Large intestine (tissue), 12 donors: ENCODE measurements at places on chromosomes 3 and 15. TPM values are rescaled to one million over a fixed set of nuclear protein-coding genes. Genes with fewer than 3 reads are reported as not detected.

DNA sequence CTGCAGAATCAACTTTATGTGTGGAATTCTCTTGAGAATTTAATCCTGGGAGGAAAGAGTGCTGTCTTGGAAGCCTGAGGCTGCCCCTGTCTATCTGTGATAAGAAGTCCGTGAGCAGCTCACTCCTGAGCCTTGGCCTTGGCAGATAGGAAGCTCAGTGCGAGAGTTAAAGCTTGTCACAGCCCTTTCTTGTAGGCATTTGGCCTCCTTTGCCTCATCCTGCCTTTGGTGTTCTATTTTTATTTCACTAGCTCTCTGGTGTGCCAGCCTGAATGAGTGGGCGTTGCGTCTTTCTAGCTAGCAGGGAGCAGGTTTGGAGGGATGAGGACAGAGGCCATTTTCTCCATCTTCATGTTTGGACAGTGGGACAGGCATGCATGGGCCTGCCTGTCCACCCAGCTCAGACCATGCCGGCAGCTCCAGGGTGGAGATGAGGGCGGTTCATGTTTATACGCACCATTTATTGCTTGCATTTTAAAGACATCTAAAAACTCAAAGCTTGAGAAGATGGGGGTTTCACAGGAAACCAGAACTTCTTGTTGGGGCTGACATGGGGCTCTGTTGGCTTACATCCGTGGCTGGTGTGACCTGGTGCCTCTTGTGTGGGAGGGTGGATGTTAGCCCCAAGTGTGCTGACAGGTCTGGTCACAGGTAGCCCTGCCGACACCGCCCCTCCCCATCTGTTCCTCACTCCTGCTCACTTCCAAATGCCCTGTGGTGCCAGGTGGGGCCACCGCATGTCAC is 29.8 kb downstream of the IRAK2 start:
- no peaks in the 10 kb centered on the region for H3K27me3 ChIP-seq
- no peak for DNase-seq
- no peaks in the 10 kb centered on the region for H3K36me3 ChIP-seq
- H3K27ac ChIP-seq, result no peak overlapping the region

GRCh38 chr3:42025370-42026138 is 63.7 kb upstream of the ULK4 start:
- peak overlapping the region; percentile 71 for H3K27ac ChIP-seq
- no peaks in the 10 kb centered on the region for H3K27me3 ChIP-seq
- H3K4me3 ChIP-seq, result peak overlapping the region; percentile 8
- H3K36me3 ChIP-seq, result no peaks in the 10 kb centered on the region

DNA sequence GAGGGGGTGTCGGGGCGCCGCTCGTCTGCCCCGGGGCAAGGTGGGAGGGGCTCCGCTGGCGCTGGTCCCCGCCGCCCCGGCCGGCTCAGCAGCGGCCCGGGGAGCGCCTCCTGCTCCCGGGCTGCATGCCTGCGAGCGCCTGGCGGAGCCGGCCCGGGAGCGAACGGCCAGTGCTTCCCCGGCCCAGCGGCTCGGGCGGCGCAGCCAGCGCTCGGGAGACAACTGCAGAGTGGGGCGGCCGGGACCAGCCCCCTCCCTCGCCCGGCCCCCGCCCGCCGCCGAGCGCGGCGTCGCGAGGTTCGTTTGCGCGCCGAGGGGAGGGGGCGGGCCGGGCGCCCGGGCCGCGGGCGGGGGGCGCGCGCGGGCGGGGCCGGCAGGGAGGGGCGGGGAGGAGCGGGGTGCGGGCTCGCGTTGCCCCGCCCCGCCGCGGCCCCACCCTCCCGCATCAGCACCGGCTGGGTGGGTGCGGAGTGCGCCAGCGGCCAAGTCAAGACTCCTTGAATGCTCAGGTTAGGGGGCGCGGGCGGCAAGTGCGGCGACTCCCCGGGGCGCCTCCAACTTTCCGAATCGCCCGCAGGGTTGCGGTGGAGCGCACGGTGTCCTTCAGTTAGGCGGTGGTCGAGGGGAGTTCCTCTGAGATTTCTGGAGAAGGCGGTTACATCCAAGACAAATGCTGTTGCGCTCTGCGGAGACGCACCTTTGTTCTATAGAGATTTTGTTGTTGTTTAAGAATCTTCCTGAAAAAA is at the start of gene RGMA:
Gene RGMA, minus strand, starts transcription at position 231 of the 746 bp plus-strand sequence. CDS start 279 bp downstream, outside the sequence.
- H3K27me3 ChIP-seq, result peaks cover 78% of the 10 kb centered on the region
- peaks cover 2% of the 10 kb centered on the region for H3K4me1 ChIP-seq
- H3K4me3 ChIP-seq, result peak within 1 kb of the TSS; percentile 40
- no peak within 1 kb of the TSS for H3K27ac ChIP-seq
- no peaks in the 10 kb centered on the region for H3K36me3 ChIP-seq
- DNase-seq, result no peak

Gene AGTR1
- polyA plus RNA-seq, result 1.3 TPM

Gene IL17RE
- polyA plus RNA-seq, result 60.9 TPM

Gene SIDT1
- 4.5 TPM for polyA plus RNA-seq

DNA sequence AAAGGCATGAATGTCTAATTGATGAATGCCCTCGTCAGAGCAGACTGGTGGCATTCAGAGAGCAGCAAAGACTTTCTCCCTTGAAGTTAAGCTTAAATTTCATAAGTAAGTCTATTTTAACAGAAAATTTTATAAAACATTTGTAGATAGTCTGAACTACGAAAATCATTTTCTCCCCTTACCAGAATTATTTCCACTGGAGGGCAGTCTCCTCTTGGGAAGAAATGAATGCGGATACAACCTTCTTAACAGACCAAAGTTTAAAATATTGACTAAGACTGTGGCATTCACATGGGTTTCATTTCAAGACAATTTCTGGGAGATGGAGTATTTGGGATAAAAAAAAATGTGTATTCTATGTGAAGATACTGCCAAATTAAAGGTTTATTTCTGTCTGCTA is 669.0 kb downstream of the FHIT start:
- no peak overlapping the region for H3K27ac ChIP-seq
- no peaks in the 10 kb centered on the region for H3K36me3 ChIP-seq
- no peak overlapping the region for H3K4me3 ChIP-seq
- no peaks in the 10 kb centered on the region for H3K4me1 ChIP-seq
- H3K27me3 ChIP-seq, result no peaks in the 10 kb centered on the region

DNA sequence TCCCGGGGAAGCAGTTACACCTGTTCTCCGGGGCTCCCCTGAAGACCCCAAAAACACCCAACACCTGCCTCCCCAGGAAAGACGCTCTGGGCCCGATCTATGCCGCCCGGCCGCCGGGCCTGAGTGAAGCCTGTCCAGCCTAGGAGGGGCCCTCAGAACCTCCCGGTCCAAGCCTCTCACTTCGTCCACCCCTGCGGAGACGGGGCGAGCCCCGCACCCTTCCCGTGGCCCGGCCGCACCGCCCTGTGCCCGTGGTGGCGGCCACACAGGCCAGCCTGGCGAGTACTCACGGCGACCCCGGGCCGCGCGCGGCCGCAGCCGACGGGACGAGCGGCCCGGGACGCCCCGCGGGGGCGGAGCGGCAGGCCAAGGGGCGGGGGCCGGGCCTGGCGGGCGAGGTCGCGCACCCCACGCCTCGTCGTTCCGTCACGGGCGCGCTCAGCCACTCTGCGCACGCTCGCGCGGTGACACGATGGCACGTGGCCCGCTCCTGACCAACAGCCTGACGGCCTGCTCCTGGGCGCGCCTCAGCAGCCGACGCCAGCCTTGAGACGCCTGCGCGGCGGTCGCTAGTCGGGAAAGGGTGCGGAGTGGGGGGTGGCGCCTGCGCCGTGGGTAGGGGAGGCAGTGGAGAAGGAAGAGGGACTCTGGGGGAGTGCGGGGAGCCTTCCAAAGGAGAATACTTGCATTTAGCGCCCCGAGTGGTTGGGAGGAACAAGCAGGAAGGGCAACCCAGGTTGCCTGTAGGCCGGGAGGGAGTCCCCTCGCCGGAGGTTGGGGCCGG is at the start of gene PARP6:
Gene PARP6, minus strand, starts transcription at position 342 of the 784 bp plus-strand sequence. CDS start 5,077 bp downstream, outside the sequence.
- no peaks in the 10 kb centered on the region for H3K27me3 ChIP-seq
- DNase-seq, result peak; percentile 99
- peak within 1 kb of the TSS; percentile 92 for H3K4me3 ChIP-seq
- peaks cover 13% of the 10 kb centered on the region for H3K36me3 ChIP-seq
- H3K27ac ChIP-seq, result peak within 1 kb of the TSS; percentile 85
- no peaks in the 10 kb centered on the region for H3K4me1 ChIP-seq

- no peak for DNase-seq
- no peak overlapping the region for H3K27ac ChIP-seq
- peaks cover 16% of the 10 kb centered on the region for H3K27me3 ChIP-seq
- H3K4me3 ChIP-seq, result no peak overlapping the region
These were observed 44.2 kb downstream of the SOX2 start for GRCh38 chr3:181755959-181756358.

Gene LRRN1
- polyA plus RNA-seq, result 28.2 TPM

Gene LRTM1
- polyA plus RNA-seq, result 0.25 TPM

GRCh38 chr3:51974277-51974962 is 444 bp upstream of the ABHD14A start:
- H3K27ac ChIP-seq, result peak overlapping the region; percentile 96
- peaks cover 14% of the 10 kb centered on the region for H3K4me1 ChIP-seq
- peaks cover 3% of the 10 kb centered on the region for H3K36me3 ChIP-seq
- no peak for DNase-seq

DNA sequence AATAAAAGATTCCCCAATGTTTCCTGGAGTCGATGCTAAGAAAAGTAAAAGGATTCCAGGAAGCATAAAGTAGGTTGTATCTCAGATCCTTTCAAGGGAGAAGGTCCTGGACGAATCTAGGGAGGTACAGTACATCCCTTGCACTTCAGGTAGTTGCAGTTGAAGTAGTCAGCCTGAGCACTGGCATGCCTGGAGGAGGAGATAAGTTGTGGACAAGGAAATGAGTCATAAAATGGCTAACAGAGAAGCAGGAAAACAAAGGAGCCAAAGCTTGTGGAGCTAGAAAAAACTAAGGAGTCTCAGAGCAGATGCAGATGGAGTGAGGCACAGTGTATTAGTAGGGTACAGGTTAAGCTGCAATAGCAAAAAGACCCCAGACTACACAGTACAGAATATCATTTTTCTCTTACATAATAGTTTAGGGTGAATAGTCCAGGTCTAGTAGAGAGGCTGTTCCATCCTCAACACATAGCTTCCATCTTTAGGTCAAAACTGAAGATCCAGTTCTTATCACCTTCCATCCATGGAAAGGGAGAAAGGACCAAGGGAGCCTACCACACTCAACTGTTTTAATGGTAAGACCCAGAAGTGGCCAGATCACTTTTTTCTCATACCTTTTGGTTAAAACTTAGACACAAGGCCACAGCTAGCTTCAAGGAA is 41.3 kb downstream of the COL6A5 start:
- H3K36me3 ChIP-seq, result no peaks in the 10 kb centered on the region
- no peak for DNase-seq
- no peak overlapping the region for H3K27ac ChIP-seq
- no peaks in the 10 kb centered on the region for H3K27me3 ChIP-seq
- H3K4me1 ChIP-seq, result no peaks in the 10 kb centered on the region
- no peak overlapping the region for H3K4me3 ChIP-seq

Gene CP
- polyA plus RNA-seq, result 0.57 TPM
